ENCODE measurements at places on chromosomes 7 and 10. TPM values are rescaled to one million over a fixed set of nuclear protein-coding genes. Genes with fewer than 3 reads are reported as not detected.

- no peak for DNase-seq
Measured at GRCh38 chr7:129828989-129829736, 123.6 kb downstream of the UBE2H start.

DNA sequence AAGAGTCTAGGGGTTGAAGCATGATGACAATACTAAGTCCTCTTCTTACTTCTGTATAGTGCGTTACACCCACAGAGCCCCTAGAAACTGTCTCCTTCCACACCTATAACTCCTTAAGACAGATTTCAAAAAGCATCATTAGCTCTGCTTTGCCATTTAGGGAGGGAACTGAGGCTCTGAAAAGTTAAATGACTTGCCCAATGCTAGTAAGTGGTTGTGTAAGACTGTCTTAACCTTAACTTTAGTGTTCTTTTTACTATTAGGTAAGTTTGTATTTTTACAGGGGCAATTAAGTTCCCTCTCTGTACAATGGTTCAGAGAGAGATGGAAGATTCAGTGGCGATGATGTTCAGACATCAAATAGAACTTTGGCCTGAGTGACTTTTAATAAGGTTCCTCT lies 72.7 kb upstream of the ASAH2 start:
- no peak for DNase-seq

GRCh38 chr7:21690705-21691104 lies 147.9 kb downstream of the DNAH11 start:
- no peak for DNase-seq

DNA sequence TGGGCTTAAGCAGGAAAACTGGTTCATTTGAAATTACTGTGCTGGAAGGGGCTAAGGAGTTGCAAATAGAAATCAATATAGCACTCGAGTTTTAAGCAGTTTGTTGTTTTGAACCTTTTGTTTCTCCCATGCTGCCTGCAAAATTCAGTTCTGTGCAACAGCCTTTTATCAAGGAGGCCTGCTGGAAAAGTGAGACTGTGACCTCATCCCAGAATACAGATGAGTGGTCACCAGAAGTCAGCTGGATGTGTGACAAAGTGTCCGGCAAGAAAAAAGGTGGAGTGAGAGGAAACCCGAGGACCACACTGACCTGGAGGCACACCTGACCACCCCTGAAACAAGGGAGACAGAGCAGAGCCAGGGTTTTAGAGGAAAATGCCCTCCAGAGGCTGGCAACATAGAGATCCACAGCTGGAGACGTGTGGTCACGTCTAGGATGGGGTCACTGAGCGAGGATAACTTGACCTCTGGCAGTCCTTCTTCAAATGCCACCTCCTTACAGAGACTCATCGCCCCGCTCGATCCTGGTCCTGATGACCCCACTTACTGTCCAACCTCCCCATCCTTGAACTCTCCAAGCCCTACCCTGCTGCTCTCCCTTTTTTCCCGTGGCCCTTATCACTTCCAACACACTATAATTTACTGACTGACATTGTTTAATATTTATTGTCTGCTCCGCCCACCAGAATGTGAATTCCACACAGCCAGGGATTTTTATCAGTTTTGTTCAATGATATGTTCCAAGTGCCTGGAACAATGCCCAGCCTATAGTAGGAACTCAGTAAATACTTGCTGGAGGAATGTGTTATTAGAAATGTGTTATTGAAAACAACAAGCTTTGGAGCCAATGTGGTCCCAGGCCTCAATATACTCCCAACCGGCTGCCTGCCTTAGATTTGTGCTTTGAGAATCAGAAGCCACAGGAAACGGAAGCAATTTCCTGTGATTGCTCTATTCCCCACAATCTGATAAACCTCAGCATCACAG lies 243.8 kb downstream of the GLI3 start:
- DNase-seq: no peak

The ADRA2A gene
- total RNA-seq: 18.4 TPM

DNA sequence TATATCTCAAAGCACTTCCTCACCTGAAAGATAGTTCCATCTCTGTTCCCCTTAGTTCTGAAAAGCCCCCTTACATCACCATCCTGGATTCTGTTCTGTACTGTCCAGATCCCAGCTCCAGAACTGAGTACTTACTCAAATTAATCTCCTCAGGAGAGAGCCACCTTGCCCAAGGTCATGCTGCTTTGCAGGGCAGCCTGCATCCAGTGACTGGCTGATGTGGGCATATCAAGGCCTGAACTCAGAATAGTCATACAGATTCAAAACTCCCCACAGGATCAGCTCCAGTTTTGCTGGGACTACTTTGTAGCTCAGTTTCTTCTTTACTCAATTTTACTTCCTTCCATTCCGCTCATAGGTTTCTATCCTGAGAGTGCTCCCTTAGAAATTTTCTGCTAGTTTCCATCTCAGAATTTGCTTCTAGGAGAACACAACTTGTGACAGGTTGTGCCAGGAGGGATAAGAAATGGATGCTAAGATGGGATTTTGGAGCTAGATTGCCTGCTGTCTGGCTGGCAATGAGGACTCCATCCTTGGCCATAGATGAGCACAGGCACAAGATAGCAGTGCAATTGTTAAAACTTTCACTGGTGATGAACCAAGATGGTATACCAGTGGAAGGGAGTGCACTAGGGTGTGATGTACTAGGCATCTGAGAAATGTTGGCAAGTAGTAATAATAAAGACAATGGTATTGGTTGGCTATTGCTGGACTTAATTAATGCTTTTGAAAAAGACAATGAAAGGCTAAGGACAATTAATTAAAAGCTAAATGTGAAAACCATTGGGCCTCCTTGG lies 17.3 kb downstream of the SRGN start:
- no peak for DNase-seq

DNA sequence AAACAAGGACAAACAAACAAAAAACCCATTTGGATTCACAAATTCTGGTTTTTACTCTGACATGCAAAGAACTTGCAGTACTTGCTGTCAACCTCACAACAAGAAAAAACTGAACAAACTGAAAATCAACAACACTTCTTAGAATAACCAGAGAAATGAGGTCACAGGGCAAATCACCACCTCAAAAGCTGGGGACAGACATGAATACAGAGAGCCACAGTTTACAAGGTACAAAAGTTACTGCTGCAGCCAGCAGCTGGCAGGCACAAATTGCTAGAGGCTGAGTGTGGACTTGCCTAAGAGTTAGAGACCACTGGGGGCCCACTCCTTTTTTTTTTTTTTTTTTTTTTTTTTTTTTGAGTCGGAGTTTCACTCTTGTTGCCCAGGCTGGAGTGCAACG lies 15.0 kb upstream of the RNF32 start:
- no peak for DNase-seq

GRCh38 chr10:13637303-13637856 lies 50.6 kb downstream of the PRPF18 start:
- no peak for DNase-seq
